ENCODE measurements at places on chromosomes 5 and 9.

DNA sequence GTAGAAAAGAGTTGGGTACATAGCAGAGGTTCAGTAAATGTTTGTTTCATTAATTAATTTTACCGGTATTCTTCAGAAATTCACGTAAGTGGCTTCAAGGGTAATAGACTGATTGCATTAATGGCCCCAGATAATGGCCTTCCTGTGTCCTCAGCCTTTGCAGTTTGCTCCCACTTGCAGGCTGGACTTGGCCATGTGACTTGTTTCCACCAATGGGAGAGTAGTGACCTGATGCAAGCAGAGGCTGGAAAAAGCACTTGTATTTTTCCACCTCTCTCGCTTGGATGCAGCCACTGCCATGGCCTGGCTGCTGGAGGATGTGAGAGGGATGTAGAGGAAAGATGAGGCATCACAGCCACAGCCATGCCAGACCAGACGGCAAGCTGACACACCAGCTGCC is 480.9 kb downstream of the CDK5RAP2 start:
- no peak for DNase-seq

DNA sequence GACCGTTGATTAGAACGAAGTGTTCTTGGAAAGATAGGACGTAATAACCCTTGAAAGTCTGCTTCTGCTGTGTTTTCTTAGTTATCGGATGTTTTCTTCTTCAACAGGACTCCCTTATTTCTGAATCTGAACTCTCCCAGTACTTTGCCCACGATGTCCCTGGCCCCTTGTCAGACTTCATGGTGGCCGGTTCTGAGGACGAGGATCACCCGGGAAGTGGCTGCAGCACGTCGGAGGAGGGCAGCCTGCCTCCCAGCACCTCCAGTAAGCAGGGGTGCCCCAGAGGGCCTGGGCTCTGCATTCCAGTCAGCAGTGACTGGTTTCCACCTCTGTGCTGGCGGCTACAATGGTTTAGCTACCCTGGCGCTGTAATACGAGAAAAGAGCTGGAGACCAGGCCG is 102.1 kb downstream of the GOLPH3 start:
- no peak for DNase-seq

GRCh38 chr5:169272731-169273427 is 28.1 kb downstream of the SLIT3 start:
- DNase-seq, result no peak

- no peak for DNase-seq
These were observed 105.9 kb downstream of the GADD45G start for GRCh38 chr9:89710697-89711096.

DNA sequence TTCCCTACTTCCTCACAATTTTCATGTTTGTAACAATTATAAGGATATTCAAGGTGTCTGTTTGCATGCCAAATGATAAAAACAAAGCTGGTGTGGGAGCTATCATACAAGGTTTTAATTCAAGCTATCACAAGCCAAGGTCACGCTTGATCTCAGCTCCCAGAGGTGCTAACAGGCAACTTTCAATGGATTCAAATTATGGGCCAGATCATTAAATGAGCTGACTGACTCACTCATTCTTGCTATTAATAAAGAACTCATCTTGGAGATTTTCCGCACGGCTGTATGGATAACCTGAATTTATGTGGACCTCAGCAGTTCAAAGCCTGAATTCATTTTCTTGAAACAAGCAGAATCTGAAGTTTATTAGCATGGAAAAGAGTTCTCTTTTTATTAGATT is 267.3 kb upstream of the CDH6 start:
- no peak for DNase-seq

GRCh38 chr9:134585746-134586706 is 55.6 kb upstream of the COL5A1 start:
- no peak for DNase-seq

DNA sequence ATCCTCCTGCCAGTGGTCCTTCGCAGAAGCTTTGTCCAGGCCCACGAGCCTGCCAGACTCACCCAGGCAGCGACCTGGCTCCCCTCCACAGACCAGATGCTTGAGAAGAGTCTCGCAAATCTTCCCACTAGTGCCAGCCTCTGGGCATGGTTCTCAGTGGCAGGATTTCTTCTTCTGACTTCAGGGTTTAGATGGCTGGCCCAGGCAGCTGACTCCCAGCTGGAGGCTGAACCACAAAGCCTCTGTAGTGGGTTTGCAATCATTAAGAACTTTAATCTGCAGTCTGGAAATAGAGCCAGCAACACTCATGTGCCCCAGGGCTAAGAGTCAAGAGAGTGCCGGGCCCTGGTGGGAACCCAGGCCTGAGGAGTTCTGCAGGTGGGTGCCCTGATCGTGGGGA is 90.6 kb upstream of the ICE1 start:
- DNase-seq, result no peak

DNA sequence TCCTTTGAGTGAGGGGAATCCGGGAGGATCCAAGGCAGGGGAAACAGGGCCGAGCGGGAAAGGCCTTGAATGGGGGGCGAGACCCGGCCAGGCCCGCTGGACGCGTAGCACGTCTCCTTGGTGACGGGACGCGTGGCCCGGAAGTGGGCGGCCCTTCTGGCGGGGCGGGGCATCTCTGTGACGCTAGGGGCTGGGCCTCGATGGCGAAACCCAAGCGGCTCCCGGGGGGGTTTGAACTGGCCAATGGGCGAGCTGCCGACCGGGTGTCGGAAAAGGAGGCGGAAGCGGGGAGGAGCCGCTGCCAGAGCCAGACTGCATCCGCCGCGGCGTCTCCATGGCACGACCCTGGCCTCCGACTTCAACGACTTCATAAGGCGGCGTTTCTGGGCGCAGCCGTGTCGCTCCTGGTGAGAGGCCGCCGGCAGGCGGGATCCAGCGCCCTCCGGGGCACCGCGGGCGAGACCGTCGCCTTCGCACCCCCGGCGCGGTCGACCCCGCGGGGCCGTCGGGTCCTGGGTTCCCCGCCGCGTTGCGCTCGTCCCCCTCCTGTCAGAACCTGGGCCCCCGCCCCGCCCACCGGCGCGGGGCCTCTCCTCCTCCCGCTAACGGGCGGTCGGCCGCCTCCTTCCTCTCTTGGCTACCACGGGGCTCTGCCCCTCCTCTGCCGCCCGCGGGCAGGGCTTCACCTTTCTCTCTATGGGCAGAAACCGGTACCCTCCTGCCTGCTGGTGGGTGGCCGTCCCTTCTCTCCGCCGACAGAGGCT is at the start of gene ODF2:
TSS of gene ODF2 (plus strand) at position 158 of the 764 bp plus-strand sequence. CDS start at position 244, 86 bp downstream.
- peak; percentile 97 for DNase-seq
